8988T (cell line): ENCODE measurements at places on chromosomes 12 and 14.

DNA sequence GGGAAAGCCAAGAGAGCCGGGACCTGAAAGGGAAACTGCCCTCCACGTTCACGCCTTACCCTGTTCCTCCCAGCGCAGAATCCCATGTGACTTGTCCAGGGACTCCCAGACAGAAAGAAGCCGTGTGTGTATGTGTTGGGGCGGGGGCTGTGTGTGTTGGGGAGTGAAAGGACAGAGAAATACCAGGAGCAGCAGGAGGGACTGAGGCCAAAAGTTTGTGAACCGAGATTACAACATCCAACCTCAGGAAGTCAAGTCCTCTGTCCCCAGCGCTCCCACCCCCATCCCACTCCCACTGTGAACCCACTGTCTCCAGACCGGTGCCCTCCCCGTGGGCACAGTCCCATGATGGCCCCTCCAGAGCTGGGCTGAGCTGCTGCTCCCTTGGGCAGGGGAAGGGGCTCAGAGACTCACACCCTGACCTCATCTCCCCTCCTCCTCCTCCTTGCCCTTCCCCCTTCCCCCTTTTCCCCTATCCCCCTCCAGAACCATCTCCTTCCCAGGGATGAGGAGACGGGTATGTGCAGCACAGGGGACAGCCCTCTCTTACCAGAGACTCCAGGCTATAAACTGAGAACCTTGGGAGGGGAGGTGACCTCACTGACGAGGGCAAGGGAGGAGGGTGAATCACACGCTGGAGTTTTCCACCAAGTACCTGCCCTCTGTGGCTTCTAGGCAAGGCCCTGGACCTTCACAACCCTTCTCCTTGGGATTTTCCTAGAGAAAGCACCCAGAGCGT is at the start of gene SLC6A12:
TSS of gene SLC6A12 (minus strand) at position 155 of the 739 bp plus-strand sequence. CDS start 4,171 bp downstream, outside the sequence.
- DNase-seq, result no peak

GRCh38 chr12:98544751-98545150 is 29.4 kb downstream of the TMPO start:
- no peak for DNase-seq

DNA sequence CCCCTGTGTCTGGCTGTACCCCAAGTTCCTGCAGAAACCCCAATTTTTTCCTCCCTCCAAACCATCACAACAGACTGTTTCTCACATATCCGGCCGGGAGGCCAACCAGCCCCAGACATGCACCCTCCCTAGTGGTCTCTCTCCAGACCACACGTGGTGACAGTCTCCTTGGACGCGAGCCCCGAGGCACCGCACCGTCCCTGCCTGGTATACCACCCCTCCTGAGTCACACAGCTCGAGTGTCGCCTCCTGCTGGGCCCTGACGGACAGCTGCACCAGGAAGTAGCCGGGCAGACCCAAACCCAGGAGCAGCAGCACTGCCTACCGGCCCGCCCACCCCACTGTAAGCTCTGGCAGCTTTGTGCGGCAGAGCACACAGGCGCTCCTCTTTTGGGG is 97.4 kb downstream of the RFLNA start:
- DNase-seq, result peak; percentile 97

DNA sequence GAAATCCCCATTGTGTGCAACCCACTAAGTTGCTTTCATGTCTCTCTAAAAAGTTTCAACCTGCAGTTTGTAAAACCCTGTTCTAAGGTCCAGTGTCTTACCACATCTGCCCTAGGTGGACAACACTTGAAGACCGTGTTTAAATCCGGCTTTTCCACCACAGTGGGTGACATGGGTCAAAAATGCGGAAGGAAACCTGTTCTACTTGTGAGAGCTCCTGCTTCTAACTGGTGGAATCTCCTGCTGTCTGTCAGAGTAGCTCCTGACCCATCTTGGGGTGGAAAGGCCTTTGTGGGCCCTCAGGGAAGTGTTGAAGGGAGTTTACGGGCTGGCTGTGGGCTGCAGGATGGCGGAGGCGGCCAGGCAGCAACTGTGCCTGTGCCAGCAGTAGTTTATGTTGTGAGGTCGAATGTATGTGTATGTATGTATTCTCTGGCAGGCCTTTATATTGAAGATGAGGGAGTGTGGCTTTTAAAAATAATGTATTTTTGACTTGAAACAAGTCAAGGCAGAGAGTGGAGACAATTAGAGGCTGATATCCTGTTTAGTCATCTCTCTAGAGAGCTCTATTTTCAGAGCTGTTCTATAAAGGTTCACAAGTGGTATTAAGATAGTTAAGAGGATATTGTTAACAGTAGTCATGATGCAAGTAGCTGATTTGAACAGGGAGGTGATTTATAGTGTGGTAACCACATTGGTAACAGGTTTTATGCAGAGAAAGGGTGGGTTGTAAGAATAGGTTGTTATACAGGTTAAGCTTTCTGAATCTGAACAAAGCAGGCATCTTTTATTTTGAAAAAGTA is 67.0 kb downstream of the PRKCH start:
- no peak for DNase-seq

- no peak for DNase-seq
These were observed 40.6 kb upstream of the GLIPR1 start for GRCh38 chr12:75439930-75440329.

DNA sequence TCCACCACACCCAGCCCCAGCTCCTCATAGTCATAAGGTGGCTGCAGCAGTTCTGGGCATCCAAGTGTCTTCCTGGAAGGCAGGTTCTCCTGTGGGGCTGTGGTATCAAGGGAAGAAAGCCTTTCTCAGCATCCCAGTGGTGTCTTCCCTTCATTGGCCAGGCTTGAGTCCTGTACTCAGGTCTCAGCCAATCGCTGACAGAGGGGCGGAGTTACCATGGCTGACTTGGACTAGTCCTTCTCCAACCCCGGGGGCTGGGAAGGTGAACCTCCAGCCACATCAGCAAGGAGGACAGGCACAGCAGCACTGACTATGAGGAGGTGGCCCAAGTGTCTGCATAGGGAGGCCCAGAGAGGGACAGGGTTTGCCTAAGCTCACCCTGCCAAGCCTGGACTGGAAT is 64.0 kb upstream of the SLC24A4 start:
- no peak for DNase-seq

DNA sequence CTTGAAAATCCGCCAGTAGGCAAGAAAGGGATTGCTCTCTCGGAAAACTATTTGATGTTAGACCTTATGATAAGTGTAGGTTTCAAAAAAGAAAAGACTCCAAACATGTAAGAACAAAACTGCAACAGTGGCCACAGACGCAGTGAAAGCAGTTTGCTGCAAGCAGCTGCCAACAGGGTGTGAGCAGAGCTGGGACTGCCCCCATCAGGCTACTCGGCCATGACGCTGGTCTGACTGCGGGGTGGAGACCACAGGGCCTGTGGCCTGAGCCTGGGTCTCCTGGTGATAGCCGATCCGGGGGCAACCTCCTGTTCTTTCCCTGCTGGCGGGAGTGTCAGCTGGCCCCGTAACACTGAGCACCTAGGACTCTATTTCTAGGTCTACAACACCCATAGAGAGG is 63.2 kb downstream of the AMN start:
- no peak for DNase-seq

DNA sequence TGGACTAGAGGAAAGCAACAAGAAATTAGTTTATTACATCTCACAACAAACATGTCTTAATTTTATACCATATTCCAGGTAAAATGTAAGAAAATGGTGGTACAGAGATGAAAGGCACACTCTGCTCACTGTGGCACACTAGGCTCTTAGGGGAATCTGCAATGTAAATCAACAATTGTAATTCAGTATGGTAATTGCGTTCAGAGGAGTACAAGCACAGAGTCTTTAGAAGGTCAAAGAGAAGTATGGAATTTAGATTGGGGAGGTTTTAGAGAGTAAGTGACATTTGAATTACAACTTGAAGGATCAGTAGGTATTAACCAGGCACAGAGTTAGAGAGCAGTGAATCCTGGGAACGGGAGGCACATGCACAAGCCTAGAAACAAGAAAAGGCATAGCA is 694.0 kb upstream of the USP15 start:
- DNase-seq, result no peak

DNA sequence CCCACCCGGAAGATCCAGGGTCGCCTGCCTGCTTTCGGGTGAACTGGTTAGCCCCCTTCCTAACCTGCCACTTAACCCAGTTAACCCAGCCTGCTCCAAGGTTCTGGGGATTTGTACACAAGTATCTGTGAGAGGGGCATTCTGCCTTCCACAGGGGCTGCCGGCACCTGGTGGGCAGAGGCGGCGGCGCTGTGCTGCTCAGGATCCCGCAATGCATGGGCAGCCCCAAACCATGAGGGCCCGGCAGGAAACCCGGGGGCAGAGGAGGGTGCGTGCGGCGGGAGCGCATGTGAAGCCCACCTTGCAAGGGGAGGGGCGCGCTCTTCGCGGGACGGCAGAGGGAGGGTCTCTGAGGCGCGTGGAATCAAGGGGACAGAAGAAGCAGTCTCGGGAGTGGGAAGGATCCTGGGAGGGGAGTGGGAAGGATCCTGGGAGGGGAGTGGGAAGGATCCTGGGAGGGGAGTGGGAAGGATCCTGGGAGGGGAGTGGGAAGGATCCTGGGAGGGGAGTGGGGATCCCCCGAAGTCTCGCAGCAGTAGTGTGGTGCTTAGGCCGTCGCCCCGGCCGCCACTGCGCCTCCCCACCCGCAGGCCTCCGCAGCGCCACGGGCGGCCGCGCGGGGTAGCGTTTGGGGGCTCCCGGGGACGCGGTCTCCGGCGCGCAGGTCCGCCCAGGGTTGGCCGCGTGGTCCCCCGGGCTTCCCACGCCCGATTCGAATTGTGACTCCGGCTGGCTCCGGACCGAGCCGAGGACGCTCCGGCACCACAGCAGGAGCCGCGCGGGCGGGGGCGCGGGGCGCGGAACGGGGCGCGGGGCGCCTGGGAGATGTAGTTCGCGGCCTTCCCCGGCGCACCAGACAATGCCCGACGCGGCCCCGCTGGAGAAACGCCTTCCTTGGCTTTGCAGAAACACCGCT is 4.9 kb upstream of the MTA1 start:
- peak; percentile 91 for DNase-seq

GRCh38 chr12:4252601-4253000 is 21.0 kb upstream of the CCND2 start:
- DNase-seq, result no peak

GRCh38 chr12:77120156-77121085 is 55.1 kb upstream of the E2F7 start:
- no peak for DNase-seq

DNA sequence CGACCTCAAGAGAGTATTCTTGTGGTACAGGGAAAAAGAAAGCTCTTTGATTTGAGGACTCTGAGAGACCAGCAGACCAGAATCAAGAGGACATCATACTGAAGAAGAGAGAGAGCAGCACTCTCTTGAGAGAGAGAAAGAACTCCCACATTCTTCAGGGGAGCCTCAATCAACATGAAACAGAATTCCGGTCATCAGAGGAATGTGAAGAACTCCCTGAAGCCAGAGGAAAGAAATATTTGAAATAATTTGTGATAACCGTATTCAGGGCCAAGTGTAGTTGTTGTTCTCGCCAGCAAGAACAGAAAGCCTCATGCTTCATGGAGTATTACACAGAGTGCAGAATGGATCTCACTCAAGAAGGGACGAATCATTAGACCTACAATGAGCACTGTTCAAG is 363.8 kb upstream of the TMEM132C start:
- no peak for DNase-seq

DNA sequence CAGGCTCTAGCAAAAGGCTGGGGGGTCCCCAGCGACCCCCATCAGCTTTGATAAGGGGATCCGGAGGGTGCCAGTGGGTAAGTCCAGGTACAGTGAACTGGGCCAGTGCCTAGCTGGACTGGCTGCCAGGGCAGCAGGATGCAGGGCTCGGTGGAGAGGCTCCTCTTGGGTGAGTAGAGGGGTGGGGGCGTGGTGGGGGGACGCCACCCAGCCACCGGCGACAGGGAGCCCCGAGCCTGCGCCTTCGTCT is 171 bp downstream of the RAPGEF3 start:
- no peak for DNase-seq

- no peak for DNase-seq
These were observed 617.4 kb upstream of the LRFN5 start for GRCh38 chr14:40989260-40989659.

DNA sequence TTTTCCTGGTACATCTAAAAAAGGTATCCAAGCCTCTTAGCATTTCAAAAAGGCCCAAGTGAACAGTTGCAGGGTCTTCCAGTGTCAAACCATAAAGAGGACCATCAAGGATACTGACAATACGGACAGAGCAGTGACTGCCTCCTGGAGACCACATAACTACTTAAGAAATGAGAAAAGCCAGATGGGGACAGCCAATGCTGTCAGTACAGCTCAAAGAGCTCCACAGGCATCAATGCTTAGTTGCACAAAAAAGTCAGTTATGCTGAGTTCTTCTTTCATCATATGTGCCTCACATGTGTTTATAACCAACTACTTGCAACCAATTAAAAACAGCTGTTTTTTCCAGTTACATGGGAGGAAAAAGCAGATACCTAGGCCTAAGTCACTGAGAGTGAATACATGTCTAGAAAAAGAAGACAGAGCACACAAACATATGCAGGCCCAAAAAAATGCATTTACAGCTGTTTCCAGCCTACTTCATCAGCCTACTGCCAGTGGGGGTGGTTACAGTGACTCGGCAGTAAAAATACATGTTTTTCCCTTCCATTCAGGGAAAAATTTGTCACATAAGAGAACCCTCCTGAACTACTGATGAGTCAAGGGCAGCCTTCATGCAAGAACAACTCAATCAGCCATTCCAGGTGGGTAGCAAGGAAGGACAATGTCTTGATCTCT is 84.0 kb downstream of the DCAF5 start:
- no peak for DNase-seq

DNA sequence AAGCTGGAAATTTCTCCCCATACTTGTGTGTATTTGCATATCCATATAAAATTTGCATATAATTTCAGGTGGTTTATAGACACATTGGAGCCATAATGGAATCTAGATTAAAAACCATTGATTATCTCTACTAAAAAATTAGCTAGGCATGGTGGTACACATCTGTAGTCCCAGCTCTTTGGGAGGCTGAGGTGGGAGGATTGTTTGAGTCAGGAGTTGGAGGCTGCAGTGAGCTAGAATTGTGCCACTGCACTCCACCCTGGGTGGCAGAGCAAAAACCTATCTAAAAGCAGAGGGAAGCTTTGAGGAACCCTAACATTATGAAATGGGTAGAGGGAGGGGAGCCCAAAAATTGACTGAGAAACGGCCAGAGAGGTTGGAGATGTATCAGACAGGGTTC is 2.6 kb upstream of the RDH11 start:
- no peak for DNase-seq

DNA sequence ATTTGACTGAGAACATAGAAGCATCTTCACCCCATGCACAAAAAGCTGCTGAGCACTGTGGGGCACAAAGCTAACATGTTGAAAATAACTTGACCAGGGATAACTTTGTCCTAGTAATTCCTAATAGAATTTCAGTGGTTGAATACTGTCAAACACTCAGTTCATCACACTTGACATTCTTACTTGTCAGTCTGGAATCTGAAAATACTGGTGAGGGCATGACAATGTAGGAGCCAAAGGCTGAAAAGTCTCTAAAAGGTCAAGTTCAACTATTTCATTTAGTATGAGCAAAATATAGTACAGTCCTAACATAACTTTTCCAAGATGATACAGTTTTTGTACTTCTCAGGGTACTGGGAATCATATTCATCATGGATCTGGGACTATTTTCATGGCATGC is 504.4 kb upstream of the LMO3 start:
- DNase-seq, result no peak
